Right ventricle myocardium superior (tissue), 1 donor: ENCODE measurements at places on chromosomes 13 and 19.
A peak's percentile ranks its signal among the peaks of the same experiment; 100 is the strongest.

GRCh38 chr13:50200988-50201387 is 185.7 kb downstream of the KCNRG start:
- no peak for DNase-seq

DNA sequence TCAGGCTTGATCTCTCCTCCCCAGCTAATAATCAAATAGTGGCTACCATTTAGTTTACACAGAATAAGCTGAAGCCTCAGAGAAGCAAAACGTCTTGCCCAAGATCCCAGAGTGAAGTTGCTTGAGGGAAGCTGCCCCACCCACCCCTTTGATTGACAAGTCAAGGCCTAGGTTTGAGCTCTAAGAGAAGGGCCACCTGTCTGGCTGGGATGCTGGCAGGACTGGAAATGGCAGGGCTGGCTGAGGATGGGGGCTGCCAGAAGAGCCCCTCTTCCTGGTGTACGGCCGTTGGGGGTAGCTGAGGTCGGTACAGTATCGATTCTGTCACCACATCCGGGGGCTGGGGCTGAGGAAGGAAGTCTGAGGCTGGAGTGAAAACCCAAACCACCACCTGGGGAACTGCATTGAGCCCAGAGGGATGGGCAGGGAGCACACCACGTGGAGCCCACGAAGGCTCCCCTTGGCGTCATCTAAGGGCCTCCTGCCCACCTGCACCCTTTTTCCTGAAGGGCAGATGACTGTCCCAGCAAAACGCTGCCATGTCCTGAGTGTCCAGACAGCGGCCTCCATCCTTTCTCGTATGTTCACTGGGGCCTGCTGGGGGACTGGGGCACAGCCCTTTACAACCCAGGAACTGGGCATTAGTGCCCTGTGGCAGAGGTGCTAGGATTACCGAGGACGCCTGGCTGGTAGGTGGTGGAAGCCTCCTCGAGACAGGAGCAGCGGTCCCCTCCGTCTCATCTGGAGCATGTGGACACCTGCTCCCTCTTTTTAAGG is 1.4 kb upstream of the PRKD2 start:
- DNase-seq = peak; percentile 45

- no peak for DNase-seq
Measured at GRCh38 chr13:111625526-111626315, 305.3 kb downstream of the TEX29 start.

DNA sequence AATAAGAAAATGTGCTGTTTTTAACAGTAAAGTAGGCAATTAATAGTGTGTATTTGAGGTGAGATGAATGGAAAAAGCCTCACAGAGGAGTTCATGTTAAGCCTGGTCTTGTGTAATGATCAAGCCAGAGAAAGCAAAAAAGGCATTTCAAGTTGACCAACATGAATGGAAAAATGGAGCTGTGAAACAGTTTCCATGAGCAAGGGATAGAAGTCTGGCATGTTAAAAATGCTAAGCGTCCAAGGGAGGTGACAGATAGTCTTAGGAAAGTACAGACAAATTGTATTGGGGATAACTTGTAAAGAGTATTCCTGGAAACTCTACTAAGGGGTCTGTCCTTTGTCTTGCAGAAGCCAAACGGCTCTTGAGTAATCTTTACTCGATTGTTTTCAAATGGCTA is 506.8 kb upstream of the ATXN8OS start:
- DNase-seq = no peak

DNA sequence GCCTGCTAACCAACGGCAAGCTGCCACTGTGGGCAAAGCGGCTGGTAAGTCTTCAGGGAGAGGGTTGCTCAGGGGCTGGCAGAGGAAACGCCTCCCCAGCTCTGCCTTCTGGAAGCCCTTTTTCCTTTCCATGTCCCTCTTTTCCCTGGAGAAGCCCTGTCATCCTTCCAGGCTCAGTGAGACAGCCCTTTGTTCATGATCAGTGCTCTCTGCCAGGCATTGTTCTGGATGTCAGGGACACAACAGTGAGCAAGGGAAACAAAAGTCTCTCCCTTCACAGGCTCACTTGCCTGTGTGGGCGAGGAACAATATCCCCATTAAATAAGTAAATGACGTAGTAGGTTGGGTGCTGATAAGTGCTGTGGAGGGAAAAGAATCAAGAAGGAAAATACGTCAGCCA is 13.9 kb upstream of the OVOL3 start:
- no peak for DNase-seq

DNA sequence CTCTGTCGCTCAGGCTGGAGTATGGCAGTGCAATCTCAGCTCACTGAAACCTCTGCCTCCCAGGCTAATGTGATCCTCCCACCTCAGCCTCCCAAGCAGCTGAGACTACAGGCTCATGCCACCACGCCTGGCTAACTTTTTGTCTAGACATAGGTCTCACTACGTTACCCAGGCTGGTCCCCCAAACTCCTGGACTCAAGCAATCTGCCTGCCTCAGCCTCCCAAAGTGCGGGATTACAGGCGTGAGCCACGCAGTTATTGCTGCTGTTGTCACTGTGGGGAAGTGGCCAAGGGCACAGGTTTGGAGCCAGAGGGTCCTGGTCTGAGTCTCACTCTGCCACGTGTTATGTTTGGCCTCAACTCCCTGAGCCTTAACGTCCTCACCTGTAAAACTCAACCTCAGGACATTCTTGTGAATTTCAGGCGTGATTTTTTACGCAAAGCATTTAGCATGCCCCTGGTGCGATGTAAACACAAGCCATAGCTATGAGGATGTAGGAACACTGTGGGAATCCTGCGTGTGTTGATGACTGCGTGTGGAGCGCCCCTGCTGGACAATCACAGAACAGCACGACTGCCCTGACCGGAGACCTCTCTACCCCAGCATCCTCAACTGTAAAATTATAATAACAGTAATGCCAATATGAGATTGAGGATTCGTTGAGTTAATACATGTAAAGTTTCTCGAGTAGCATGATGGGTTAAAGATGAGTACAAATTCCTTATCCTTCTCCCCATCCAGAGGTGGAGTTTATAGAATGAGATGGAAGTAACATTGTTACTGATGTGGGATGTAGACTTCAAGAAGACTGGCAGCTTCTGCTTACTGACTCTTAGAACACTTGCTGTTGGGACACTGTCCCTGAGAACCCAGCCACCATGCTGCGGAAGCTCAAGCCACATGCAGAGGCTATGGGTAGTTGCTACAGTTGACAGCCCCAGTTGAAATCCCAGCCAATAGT is 41.8 kb upstream of the PNMA8B start:
- peak; percentile 77 for DNase-seq

DNA sequence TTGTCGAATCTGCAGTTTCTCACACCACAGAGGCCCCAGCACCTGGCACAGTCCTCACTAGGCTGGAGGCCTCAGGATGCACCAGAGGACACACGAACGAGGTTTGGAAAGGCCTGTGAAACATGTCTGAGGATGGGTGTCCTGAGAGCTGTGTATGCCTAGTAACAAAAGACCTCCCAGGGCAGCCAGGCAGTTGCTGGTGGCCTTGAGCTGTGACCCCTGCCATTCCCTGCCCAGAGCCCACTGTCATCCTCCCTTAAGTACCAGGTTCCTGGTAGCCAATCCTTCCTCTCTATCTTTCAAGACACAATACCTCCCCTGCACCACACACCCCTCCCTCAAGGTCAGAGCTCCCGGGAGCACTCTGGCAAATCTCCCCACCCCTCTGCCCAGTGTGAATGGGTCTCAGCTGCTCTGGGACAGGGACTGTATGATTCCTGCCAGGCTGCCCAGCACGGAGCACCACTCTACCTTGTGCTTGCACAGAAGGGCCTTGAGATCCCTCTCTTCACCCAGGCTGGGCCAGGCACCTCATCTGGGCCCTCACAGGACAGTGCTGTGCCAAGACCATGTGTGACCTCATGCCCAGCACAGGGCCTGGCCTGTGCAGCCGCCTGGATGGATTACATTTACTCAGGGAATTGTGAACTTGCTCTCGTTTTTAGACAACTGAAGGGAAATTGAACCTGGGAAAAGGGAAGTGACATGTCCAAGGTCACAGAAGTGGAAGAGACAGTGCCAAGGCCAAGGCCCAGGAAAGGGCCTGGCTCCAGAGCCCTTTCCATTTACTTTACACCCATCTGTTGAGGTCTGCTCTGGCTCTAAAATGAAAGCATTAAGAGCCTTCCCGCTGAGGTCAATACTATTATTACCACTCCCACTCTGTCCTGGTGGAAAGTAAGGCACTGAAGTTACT is 2.2 kb downstream of the ZNF787 start:
- DNase-seq = no peak

GRCh38 chr19:16019691-16020448 is 56.4 kb upstream of the TPM4 start:
- DNase-seq = no peak

GRCh38 chr19:3554254-3555083 is 2.9 kb downstream of the MFSD12 start:
- DNase-seq = no peak

- DNase-seq = no peak
Measured at GRCh38 chr19:645912-646778, 6.5 kb downstream of the FGF22 start.

- DNase-seq = no peak
Measured at GRCh38 chr19:3693025-3693925, 7.0 kb downstream of the PIP5K1C start.

DNA sequence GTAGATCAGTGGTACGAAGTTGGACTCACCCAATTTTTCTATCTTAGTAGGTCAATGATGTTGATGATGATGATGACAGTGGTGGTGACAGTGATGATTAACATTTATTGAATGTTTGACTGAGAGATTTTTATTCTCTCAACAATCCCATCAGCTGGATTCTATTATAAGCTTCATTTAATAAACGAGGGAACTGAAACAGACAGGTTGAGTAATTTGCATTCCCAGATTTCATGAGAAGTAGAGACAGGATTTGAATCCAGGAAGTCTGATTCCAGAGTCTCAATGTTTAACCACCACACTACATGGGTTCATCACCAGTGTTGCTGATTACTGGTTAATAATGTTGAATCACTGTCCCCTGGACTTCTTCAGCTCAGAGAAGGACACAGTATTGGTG is 168.9 kb downstream of the FLT1 start:
- no peak for DNase-seq

GRCh38 chr19:18401580-18402112 is 4.2 kb upstream of the LRRC25 start:
- peak; percentile 82 for DNase-seq

- DNase-seq = no peak
Measured at GRCh38 chr19:24159707-24160106, 72.7 kb downstream of the ZNF254 start.

DNA sequence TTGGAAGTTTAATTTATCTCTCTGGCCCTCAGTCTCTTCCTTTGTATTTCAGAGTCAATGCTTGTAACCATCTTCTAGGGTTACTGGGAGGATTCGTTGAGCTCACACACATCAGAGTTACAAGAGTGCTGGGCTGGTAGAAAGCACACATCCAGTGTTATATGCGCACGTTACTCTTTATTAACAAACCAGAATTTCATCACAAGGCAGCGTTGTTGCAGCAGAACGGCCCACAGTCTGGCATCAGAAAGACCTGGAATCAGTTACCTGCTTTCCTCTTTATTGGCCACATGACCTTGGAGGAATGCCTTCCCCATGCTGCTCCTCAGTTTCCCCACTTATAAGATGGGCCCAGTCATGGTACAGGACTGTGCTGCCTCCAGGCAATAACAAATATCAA is 3.9 kb downstream of the ZNF865 start:
- DNase-seq = no peak

- no peak for DNase-seq
Measured at GRCh38 chr13:44622261-44622660, 46.1 kb upstream of the TSC22D1 start.
